Activated CD4-positive, alpha-beta T cell treated with anti-CD3 and anti-CD28 coated beads, Interleukin-2, amount 10 ng/mL, durations not matched to agents 24 days and 14 days (primary cell): ENCODE measurements at places on chromosomes 5 and 9. TPM values are rescaled to one million over a fixed set of nuclear protein-coding genes. Genes with fewer than 3 reads are reported as not detected.

DNA sequence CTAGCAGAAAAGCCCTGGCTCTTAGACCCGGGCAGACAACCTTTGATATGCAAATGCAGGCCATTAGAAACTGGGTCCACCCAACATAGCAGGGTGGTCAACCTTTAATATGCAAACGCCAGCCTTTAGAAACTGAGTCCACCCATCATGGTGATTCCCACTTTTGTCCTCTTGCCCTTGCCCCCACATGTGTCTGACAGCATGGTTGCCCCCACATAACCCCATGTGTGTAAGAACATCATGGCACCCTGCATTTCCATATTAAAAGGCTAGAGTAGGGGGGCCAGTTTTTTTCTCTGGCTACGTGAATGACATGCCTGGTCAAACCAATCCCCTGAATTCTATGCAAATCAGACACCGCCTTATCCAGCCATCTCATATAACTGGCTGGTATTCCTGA lies 273.2 kb upstream of the PRDM9 start:
- no peak overlapping the region for H3K4me3 ChIP-seq
- no peaks in the 10 kb centered on the region for H3K4me1 ChIP-seq
- no peaks in the 10 kb centered on the region for H3K36me3 ChIP-seq
- DNase-seq = no peak
- no peaks in the 10 kb centered on the region for H3K27me3 ChIP-seq
- no peak overlapping the region for H3K27ac ChIP-seq

DNA sequence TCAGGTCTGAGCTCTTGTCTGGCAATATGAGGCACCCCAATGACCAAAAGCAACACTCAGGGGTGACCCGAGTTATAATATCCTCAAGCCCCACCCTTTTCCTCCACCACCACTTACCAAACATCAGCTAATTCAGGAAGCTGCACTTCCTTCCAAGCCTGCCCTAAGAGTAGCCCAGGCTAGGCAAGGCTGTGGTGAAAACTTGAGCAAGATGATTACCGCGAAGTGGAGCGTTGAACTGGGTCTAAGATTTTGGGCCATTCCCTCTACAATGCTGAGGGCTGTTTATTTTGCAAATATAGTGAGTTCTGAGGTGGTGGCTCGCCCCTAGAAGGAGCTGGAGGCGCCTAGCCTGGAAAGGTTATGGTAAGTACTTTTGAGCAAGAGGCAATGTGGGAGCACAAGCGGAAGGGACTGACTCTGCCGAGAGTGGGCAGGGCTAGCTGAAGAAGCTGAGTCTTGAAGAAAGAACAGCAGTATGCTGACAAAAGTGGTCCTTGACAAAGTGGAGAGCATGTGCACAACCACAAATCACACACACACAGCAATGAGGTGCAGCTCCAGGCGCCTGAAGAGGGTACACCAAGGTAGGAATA lies at the start of gene HK3:
Gene HK3, minus strand, starts transcription at position 51 of the 596 bp plus-strand sequence. CDS start 3,187 bp downstream, outside the sequence.
- H3K4me3 ChIP-seq = no peak within 1 kb of the TSS
- DNase-seq = no peak
- peak within 1 kb of the TSS; percentile 38 for H3K27ac ChIP-seq
- H3K4me1 ChIP-seq = peaks cover 29% of the 10 kb centered on the region

GRCh38 chr5:14063138-14063537 lies 80.0 kb upstream of the TRIO start:
- no peak overlapping the region for H3K27ac ChIP-seq
- no peaks in the 10 kb centered on the region for H3K27me3 ChIP-seq
- H3K36me3 ChIP-seq = no peaks in the 10 kb centered on the region
- no peak for DNase-seq
- H3K4me1 ChIP-seq = no peaks in the 10 kb centered on the region
- H3K4me3 ChIP-seq = no peak overlapping the region

GRCh38 chr9:36677611-36678010 lies 104.9 kb downstream of the MELK start:
- H3K4me1 ChIP-seq = peaks cover 11% of the 10 kb centered on the region
- H3K4me3 ChIP-seq = no peak overlapping the region
- H3K27me3 ChIP-seq = no peaks in the 10 kb centered on the region
- H3K27ac ChIP-seq = no peak overlapping the region

- DNase-seq = no peak
- H3K36me3 ChIP-seq = no peaks in the 10 kb centered on the region
- peaks cover 2% of the 10 kb centered on the region for H3K4me1 ChIP-seq
- H3K4me3 ChIP-seq = no peak overlapping the region
- H3K27me3 ChIP-seq = no peaks in the 10 kb centered on the region
These were observed 82.4 kb upstream of the IFNK start for GRCh38 chr9:27441741-27442070.

Gene PPP6C
- total RNA-seq = 48.1 and 52.5 TPM in 2 replicates

DNA sequence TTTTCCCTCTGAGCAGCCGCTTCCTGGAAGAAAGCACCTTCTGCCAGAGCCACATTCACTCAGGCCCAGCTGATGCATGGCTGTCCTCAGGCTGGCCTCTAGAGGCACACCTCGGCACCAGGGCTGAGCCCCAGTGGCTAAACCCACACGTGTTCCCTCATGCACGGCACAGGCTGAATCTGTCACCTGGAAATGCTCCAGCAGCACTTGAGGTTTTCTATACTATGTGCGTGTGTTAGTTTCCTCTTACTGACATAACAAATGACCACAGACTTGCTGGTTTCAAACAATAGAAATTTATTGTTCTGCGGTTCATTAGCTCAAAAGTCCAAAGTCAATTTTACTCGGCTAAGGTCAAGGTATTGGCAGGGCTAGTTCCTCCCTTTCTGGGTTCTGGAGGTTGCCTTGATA lies 141.4 kb downstream of the LRRC70 start:
- peaks cover 31% of the 10 kb centered on the region for H3K27me3 ChIP-seq
- H3K27ac ChIP-seq = no peak overlapping the region
- no peak for DNase-seq
- no peaks in the 10 kb centered on the region for H3K36me3 ChIP-seq

GRCh38 chr5:32612134-32612888 lies 27.0 kb downstream of the SUB1 start:
- DNase-seq = no peak
- no peak overlapping the region for H3K4me3 ChIP-seq
- H3K27ac ChIP-seq = no peak overlapping the region
- H3K27me3 ChIP-seq = no peaks in the 10 kb centered on the region

Gene BHMT2
- total RNA-seq = not detected in 2 replicates

- H3K4me1 ChIP-seq = peaks cover 14% of the 10 kb centered on the region
- H3K36me3 ChIP-seq = peaks cover 3% of the 10 kb centered on the region
- H3K27ac ChIP-seq = no peak overlapping the region
- H3K27me3 ChIP-seq = peaks cover 15% of the 10 kb centered on the region
- no peak overlapping the region for H3K4me3 ChIP-seq
These were observed 4.1 kb upstream of the DOCK2 start for GRCh38 chr5:169632946-169633345.

GRCh38 chr5:110108520-110108919 lies 418.8 kb downstream of the MAN2A1 start:
- H3K36me3 ChIP-seq = no peaks in the 10 kb centered on the region
- H3K27me3 ChIP-seq = no peaks in the 10 kb centered on the region
- H3K4me3 ChIP-seq = no peak overlapping the region
- peaks cover 34% of the 10 kb centered on the region for H3K4me1 ChIP-seq

DNA sequence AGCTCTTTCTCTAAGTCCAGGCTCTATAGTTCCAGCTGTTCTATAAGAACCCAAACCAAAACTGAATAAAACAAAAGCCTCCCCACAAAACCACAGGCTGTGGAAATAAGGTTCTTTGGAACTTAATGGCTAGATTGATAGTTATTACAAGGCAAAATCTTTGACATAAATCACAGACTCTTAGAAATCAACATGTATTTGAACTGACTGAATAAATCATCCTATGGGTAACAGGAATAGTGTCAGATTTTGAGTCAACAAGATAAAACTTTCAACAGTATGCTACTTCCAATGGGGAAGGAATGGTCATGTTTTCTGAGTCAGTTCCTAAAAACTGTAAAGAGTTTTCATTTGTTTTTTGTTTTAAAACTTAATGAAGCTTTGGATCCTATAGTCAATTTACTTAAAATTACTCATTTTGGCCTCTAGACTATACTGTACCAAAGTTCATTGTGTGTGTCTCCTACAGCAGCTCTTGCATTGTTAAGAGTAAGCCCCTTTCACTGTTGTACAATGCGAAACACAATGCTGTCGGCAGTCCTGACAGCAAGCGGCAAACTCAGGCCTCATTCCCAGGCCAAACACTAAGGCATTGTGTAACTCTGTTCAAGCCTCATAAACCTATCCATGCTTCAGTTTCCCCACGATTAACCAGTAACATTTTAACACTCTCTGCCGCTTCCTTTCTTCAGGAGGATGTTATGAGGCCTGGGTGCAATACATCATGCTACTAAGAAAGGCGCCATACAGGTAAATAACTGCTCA lies 134.1 kb downstream of the ARL15 start:
- H3K27me3 ChIP-seq = no peaks in the 10 kb centered on the region
- H3K27ac ChIP-seq = no peak overlapping the region
- peaks cover 3% of the 10 kb centered on the region for H3K4me1 ChIP-seq
- DNase-seq = no peak
- no peaks in the 10 kb centered on the region for H3K36me3 ChIP-seq

GRCh38 chr5:134097211-134097749 lies 17.2 kb upstream of the TCF7 start:
- peaks cover 46% of the 10 kb centered on the region for H3K4me1 ChIP-seq
- H3K36me3 ChIP-seq = no peaks in the 10 kb centered on the region
- peak overlapping the region; percentile 38 for H3K4me3 ChIP-seq
- peak overlapping the region; percentile 65 for H3K27ac ChIP-seq

DNA sequence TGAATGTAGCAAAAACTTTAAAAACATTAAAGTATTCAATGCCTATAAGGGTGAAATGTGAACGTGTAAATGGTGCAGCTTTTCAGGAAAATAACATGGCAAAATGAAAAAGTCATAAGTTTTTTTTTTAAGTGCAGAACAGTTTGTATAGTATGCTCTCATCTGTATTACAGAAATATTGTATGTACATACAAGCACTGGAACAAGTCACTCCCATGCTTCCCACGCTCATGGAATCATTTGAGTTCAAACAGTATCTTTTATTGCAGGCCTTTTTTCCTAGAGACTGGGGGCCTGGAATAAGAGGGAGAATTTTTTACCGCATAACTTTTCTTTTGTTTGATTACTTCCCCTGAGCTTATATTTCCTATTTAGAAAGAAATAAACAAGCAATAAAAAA lies 94.1 kb downstream of the SSBP2 start:
- no peak overlapping the region for H3K4me3 ChIP-seq
- H3K36me3 ChIP-seq = peaks cover 8% of the 10 kb centered on the region
- no peak overlapping the region for H3K27ac ChIP-seq
- H3K27me3 ChIP-seq = no peaks in the 10 kb centered on the region

DNA sequence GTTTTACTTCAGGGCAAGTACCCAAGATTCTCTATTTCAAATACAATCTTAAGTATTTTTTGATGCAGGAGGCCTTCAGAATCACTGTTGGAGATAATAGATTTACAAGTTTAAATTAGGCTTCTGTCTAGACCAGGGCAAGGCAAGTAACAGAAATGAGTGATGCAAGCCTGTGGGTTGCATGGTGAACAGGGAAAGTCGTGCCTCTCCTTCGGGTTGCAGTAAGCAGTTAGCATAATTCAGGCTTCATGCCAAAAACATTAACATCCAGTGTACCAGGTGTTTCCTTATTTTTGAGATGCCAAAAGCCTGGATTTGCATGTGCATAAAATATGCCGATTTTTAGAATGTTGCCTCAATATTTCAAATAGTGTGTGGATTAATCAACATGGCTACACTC lies 369.0 kb downstream of the CAAP1 start:
- no peak for DNase-seq
- H3K4me3 ChIP-seq = no peak overlapping the region
- H3K4me1 ChIP-seq = no peaks in the 10 kb centered on the region

Gene NIPAL4
- total RNA-seq = 2.2 and 2.7 TPM in 2 replicates

DNA sequence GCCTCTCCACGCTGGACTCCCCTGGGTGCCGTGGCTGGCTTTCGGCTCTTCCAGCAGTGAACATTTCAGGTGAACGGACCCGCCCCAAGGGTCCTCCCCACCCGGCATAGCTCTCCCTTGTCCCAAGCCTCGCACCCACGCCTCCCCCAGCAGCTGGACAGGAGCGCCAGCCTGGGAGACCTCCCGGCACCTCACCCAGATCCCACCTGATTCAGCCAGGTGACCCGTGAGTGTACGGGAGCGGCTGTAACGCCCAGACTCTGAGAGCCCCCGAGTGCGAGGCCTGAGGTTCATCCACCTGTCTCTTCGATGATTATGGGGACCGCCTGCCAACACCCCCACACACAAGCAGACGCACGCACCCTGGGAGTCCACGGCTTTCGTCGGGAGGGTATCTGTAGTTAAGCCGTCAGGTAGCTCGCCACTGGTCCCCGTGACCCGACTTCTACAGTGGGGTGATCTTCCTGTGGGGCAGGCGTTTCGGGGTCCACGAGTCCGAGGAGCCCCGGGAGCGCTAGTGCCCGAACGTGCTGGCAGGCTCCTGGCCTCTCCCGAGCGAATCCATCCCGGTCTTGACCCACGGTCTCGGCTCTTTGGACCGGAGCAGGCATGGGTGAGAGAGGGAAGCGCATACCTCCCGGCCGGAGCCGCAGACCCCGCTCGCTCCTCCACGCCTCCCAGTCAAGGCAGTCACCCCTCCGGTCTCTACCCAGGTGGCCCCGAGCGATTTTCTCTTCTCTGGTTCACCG lies 14.9 kb downstream of the TRIM7 start:
- peaks cover 9% of the 10 kb centered on the region for H3K36me3 ChIP-seq
- H3K4me1 ChIP-seq = peaks cover 45% of the 10 kb centered on the region
- peak; percentile 80 for DNase-seq
- H3K27ac ChIP-seq = peak overlapping the region; percentile 95

- no peak overlapping the region for H3K4me3 ChIP-seq
- H3K27me3 ChIP-seq = no peaks in the 10 kb centered on the region
- peaks cover 2% of the 10 kb centered on the region for H3K4me1 ChIP-seq
These were observed 135.0 kb downstream of the STARD4 start for GRCh38 chr5:111377306-111377705.

- H3K27me3 ChIP-seq = peaks cover 1% of the 10 kb centered on the region
- peaks cover 4% of the 10 kb centered on the region for H3K4me1 ChIP-seq
- H3K36me3 ChIP-seq = no peaks in the 10 kb centered on the region
- no peak overlapping the region for H3K27ac ChIP-seq
These were observed 445.0 kb upstream of the PIK3R1 start for GRCh38 chr5:67770431-67771025.

Gene SKIC3
- 61.2 and 69.5 TPM in 2 replicates for total RNA-seq

DNA sequence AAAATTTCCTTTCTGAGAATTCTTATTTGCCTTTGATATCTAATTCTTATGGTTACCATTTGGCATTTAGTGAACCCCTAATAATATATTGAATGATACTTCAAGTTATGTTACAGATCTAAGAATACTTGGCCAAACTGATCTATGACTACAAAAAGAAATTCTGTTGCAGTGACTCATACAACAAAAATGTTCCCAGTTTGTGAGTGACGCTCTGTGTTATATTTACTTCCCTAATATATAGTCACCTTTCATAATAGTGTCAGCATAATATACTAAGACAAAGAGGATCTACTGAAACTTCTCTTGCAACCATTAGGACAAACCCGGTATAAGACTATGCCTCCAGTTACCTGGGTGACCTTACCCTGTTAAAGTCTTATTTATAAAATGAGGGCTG lies 216.9 kb upstream of the TLX3 start:
- H3K27ac ChIP-seq = no peak overlapping the region
- no peaks in the 10 kb centered on the region for H3K4me1 ChIP-seq
- H3K36me3 ChIP-seq = no peaks in the 10 kb centered on the region
- DNase-seq = no peak
- H3K27me3 ChIP-seq = no peaks in the 10 kb centered on the region
- no peak overlapping the region for H3K4me3 ChIP-seq

- no peak overlapping the region for H3K27ac ChIP-seq
- H3K36me3 ChIP-seq = no peaks in the 10 kb centered on the region
- DNase-seq = no peak
- H3K4me1 ChIP-seq = peaks cover 3% of the 10 kb centered on the region
These were observed 559.0 kb upstream of the RGMB start for GRCh38 chr5:98214240-98215051.
